ENCODE measurements at places on chromosomes 11 and 22.

- no peak for DNase-seq
Measured at GRCh38 chr22:30309951-30310741, 16.6 kb downstream of the TBC1D10A start.

GRCh38 chr11:10770626-10771254, 19.7 kb downstream of the CTR9 start:
- peak; percentile 17 for DNase-seq

DNA sequence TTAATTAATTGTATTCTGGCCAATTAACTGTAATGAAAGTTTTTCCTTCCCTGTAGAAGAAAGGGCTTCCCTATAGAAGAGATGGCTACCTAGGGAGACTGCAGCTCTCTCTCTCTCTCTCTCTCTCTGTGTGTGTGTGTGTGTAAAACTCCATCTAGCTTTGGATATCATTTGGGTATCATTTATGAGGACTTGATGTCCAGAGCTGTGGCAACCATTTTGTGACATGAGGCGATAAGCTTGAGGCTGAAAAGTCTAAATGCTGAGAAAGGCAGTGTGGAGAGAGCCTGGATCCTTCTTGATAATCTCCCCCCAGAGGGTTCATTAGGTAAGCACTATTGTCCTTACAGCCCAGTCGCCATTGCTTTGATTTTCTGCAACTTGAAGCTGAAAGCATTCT, 30.7 kb upstream of the RASD2 start:
- DNase-seq: no peak

DNA sequence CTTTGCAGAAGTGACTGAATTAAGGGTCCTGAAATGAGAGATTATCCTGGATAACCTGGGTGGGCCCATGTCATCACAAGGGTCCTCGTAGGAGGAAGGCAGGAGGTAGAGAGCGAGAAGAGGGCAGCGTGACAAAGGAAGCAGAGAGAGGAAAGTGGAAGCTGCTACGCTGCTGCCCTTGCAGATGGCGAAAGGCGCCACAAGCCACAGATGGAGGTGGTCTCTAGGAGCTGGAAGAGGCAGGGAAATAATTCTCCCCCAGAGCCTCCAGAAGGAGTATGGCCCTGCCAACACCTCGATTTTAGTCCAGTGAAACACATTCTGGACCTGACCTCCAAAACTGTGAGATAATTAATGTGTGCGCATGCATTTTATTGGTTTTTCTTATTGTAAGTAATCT, 13.4 kb downstream of the TMEM184B start:
- DNase-seq: no peak

DNA sequence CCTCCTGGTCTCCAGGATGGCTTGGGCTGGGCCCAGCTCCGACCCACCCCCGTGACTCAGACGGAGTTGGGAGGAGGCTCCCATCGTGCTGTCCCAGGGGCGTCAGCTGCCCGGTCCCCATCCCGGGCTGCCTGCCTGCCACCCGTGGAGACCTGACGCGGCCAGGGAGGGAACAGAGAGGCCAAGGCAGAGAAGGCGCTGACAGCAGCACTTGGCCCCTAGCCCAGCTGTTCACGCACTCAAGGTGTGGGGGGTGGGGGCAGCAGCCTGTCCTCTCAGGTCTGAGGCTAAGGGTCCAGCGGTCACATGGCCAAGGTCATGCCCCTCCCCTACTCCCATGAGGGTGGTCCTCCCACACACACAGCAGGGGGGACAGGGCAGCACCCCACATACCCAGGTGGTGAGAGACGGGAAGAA, 48.6 kb downstream of the ELFN2 start:
- no peak for DNase-seq

DNA sequence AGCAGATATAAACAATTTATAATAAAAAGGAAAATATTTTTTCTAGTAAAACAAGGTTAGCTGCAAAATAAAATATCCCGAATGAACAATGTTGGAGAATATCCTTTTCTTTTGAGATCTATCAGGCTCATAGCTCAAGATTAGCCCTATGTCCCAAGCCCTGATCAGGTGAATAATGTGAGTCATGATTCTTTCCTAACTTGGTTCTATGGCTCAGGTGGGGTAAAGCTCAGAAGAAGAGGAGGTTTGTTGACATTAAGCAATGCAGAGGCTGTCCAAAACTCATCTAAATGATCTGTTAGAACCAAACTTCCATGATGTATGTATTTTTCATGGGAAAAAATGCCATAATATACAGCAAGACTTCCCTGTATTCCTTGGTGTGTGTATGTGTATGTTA, 86.1 kb downstream of the TRIM44 start:
- DNase-seq: no peak

DNA sequence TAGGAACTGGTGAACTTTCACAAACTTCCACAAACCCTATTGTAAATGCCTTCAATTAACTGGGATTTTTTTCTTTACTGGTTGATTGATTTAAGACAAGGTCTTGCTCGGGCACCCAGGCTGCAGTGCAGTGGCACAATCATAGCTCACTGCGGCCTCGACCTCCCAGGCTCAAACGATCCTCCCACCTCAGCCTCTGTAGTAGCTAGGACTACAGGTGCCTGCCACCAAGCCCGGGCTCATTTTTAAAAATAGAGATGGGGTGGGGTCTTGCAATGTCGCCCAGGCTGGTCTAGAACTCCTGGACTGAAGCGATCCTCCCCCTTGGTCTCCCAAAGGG, 35.7 kb upstream of the POLA2 start:
- no peak for DNase-seq

GRCh38 chr11:35235936-35236666, 97.1 kb downstream of the CD44 start:
- no peak for DNase-seq

DNA sequence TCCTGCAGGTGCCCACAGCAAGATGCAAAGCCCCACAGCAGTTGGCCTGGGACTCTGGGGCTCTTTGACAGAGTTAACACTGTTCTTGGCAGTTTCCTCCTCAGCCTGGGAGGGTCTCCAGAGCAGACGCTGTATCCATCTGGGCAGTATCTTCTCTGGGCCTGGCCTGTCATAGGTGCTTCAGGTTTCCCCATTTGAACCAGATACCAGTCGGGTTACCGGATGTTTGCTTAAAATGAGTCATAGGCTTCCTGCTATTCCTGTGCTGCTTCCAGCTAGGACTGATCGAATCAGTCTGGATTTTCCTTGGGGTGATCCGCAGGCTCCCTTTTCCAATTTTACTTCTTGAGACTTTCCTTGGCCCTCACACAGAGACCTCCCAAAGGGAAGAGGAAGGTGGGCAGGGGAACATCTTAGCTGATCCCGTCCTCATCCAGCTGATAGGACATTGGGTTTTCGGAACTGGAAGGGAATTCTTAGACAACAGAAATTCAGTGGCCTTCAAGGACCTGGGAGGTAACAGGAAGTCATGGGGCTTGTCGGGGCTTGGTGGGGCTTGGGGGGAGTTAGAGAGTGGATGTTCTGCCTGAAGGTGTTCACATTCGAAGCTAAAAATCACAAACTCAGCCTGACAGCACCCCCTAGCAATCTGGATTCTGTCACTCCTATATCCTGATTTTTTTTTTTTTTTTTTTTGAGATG, 2.4 kb upstream of the RANGAP1 start:
- DNase-seq: peak; percentile 91

DNA sequence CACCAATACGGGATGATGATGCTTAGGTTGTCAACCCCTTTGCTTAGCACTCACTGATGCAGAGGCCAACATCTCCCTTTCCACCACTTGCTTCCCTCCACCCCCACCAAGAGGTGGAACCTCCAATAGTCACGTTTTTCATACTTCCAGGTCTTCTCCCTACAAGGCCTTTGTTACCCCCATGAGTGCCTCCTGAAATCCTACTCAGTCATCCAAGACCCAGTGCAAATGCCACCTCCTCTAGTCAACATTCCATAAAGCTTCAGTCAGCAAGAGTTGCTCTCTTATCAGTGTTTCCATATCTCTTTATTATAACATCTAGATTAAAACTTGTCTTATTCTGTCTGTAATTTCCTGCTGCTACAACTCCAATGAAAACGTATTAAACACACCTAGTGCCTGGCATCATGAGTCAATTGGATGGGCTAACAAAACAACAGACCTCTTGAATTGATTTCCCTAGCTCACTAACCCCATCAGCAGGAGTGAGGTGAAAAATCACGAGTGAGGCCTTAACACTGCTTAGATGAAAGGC, 370.7 kb upstream of the CCDC90B start:
- DNase-seq: no peak

GRCh38 chr11:33652930-33653329, 47.7 kb downstream of the C11orf91 start:
- DNase-seq: no peak

DNA sequence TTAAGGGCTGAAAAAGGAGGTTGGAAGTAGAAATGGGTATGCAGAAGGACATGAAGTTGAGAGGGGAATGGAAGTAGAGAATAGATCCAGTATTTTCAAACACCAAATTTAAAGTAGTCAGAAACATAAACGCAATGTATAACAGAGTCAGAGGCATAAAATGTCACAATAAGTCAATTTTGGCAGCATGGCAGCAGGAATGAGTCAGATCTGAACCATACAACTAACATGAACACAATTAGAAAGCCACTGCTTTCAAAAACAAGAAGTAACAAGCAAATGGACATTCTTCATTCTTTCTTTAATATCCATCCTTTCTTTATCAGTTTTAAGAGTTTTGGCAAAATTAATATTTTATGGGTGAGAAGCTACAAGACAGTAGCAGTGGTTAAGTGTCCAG, 2.5 kb downstream of the CHORDC1 start:
- DNase-seq: no peak

DNA sequence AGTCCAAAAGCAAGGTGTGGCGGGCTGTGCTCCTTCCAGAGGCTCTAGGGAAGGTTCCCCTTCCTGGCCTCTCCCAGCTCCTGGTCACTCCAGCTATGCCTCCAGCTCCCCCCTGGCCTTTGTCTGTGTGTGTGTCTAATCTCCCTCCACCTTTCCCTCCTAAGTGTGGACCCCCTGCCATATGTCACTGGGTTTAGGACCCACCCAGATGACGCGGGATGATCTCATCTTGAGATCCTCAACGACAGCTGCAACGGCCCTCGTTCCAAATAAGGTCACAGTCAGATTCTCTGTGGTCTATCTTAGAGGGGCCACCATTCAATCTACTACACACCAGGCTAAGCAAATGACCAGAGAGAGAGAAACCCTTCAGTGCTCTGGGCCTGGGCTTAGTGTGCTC, 107.9 kb downstream of the ARHGAP8 start:
- no peak for DNase-seq

DNA sequence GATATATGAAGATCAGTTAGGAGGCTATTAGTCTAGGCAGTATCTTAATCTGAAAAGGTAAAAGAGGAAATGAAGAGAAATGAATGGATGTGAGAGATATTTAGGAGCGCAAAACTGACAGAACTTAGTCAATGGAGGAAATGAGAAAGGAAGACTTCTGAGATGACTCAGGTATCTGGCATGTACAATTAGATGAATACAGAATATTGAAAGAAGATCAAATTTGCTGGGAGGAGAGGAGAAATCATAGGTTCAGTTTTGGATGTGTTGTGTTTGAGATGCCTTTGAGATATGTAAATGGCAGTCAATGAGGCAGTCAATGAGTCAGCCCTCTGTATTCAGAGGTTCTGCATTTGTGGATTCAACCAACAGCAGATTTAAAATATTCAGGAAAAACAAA, 42.9 kb upstream of the GAB2 start:
- no peak for DNase-seq

GRCh38 chr11:80822308-80822707, 1381.5 kb upstream of the TENM4 start:
- DNase-seq: no peak

DNA sequence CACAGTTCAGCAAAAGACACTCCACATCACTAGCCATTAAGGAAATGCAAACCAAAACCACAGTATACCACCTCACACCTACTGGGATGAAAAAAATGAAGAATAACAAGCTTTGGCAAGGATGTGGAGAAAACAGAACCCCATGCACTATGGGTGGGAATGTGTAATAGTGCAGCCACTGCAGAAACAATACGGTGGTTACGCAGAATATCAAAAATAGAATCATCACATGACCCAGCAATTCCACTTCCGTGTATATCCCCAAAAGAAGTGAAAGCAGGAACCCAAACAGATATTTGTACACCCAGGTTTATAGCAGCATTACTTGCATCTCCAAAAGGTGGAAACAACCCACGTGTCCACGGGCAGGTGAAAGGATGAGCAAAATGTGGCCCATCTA, 20.8 kb downstream of the CARS1 start:
- DNase-seq: no peak

DNA sequence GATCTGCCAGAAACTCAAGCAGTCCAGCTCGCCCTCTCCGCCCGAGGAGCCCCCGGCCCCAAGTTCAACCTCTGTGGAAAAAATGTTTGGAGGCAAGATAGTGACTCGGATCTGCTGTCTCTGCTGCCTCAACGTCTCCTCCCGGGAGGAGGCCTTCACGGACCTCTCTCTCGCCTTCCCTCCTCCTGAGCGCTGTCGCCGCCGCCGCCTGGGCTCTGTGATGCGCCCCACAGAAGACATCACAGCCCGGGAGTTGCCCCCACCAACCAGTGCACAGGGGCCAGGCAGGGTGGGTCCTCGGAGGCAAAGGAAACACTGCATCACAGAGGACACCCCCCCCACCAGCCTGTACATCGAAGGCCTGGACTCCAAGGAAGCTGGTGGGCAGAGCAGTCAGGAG, 20.8 kb downstream of the USP35 start:
- DNase-seq: no peak

DNA sequence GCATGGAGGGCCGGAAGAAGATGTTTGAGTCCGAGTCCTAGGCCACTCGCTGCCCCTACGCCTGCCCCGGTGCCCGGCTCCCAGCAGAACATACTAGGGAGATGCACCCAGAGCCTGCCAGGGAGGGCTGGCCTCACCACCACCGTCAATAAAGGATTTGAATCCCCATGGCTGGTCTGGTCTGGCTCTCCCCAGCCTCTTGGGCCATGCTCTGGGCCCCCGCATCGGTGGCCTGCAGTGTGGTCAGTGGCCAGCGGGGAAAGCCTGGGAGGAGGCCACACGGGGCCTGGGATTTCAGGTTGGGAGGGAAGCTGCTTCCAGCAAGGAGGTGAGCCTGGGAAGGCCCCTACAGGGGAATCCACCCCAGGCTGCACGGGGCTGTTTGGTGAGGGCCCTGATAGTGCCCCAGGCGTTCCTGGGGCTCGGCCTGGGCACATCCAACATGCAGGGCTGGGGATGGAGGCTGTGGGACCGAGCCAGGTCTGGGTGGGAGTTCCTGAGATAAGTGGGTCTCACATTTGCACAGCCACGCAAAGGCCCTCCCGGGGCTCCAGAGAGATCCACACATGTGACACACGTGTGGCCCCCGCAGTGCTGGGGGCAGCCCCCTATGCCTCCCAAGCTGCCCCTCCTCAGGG, 2.8 kb downstream of the TNNI2 start:
- no peak for DNase-seq

All from SHP77 (cell line).